Activated CD4-positive, alpha-beta T cell treated with anti-CD3 and anti-CD28 coated beads, Interleukin-2, amount 10 ng/mL, durations not matched to agents 24 days and 14 days (primary cell): ENCODE measurements at places on chromosomes 12 and 14. TPM values are rescaled to one million over a fixed set of nuclear protein-coding genes. Genes with fewer than 3 reads are reported as not detected.

Gene BHLHE41
- total RNA-seq: not detected in 2 replicates

GRCh38 chr12:54160769-54161480, 27.9 kb downstream of the SMUG1 start:
- no peak for DNase-seq

- no peak for DNase-seq
Observed at GRCh38 chr12:79162948-79163347, 298.4 kb downstream of the SYT1 start.

DNA sequence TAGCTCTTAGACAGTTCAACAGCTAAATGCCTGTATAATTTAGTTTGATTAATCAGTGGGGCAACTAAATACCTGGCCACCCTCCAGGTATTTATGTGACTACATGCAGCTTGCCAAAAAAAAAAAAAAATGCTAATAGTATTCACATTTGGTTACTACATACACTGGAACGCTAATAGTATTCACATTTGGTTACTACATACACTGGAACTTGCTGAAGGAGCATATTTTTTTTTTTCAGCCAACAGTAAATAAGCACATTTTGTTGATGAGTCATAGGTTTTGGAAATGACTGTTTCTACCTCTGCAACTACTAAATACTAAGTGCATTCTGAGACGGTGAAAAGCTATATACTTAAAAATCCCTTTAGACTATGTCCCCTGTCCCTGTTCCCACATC, 1172.3 kb downstream of the LRFN5 start:
- DNase-seq: no peak

DNA sequence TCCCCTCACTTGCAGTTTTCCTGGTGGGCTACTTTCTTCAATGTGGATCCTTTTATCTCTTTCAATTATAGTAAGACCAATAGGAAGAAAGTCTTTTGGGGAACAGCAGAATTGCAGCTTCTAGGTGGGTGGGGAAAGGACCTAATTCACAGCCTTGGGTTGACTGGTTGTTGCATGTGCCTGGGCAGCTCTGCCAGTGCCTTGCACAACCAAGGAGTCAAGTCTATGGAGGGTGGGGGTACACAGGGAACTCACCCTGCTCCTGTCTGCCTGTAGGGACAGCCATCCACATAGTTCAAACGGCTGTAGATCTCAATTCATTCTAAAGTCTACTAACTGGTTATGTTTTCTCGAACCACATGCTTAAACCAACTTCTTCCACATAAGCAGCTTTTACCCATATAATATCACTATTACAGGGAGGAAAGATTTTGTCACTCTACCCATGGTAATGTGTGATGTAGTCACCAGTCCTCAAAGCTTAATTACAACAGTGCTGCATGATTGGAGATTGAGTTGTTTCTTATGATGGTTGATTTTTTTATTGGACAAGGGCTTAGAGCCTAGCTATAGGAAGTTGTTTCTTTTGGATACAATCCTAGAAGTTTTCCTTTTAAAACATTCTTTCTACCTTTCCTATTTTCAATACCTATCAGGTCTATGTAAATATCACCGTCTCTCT, 117.7 kb upstream of the FRMD6 start:
- DNase-seq: no peak

DNA sequence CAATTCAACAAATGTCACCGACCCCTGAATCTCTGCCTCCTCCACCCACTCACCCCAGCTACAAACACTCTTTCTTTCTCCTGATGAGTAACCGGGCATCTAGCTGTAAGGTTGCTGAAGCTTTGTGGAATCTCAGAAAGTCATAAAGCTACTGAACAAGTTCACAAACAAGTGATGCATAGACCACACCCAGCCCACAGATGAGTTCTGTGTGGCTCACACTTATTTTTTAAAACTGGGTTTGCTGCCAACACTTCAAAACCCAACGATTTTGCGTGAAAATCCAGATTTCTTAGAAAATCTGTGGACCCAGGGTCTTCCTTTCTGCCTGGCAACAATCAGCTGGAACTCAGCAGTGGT, 96.1 kb downstream of the APAF1 start:
- DNase-seq: peak; percentile 65

- DNase-seq: no peak
Observed at GRCh38 chr12:112985642-112986290, 7.4 kb downstream of the OAS2 start.

DNA sequence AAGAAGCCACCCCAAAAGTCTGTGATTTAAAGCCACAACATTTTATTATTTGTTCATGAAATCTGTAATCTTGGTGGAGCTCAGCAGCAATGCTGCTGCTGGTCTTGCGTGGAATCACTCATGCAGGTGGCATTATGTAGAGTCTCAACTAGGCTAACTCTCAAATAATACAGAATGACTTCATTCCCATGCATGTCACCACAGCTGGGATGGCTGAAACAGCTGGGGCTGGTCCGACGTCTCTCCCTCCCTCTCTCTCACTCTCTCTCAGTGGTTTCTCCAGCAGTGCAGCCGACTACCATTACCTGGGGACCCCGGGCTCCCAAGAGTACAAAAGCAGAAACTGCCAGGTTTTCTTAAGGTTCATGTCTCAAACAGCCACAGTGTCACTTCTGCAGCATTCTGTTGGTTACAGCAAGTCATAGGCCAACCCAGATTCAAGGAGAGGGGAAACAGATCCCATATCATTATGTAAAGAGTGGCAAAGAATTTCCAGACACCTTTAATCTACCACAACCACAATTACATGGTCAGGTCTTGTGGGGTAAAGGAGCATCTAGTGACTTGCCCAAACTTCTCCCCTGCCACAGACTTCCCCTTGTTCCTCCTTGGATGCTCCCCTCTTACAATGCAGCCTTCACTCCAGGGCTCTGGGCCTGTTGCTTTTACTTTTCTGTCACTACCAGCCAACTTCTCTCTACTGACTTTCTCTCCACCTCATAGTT, 192.0 kb upstream of the HMGA2 start:
- no peak for DNase-seq

DNA sequence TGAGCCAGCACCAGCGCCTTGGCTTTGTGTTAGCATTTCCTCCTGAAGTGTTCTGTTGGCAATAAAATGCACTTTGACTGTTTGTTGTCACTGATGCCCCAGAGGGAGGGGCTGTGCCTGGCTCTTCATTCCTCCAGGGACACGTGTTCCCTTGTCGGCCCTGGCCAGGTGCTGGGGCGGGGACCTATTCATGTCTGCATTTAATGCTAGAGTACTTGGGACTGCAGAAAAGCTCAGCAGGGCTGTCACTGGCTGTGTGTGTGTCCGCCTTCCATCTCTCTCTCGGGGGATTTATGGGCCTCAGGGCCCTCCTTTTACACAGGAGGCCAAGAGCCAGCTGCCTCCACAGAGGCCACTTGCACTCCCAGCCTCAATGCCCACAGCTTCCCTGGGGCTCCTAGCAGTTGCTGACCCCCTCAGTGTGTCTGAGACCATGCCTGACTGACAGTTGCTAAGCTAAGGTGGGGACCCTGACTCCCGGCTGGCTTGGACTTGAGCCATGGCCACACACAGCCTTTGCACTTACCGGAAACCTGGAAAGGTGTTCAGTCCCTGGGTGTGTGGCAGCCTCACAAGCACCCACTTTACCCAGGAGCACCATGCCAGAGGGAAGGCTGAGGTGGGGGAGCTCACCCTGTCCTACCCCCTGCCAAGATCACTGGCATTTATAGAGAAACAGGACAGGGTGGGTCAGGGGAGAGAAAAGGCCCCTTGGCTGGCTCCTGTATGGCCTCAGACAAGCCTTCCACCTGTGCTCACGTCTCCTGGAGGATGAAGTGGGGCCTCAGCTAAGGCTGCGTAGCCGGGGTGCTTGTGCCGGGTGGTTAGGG, 27.8 kb downstream of the HIP1R start:
- DNase-seq: no peak

GRCh38 chr12:55703288-55703687, 4.4 kb downstream of the ITGA7 start:
- DNase-seq: no peak
